ENCODE measurements at places on chromosomes 2 and 18. TPM values are rescaled to one million over a fixed set of nuclear protein-coding genes. Genes with fewer than 3 reads are reported as not detected.

Gene REG3G
- not detected for total RNA-seq

- DNase-seq = no peak
Measured at GRCh38 chr2:135096665-135097446, 44.8 kb downstream of the RAB3GAP1 start.

- DNase-seq = no peak
Measured at GRCh38 chr2:238947920-238948710, 100.2 kb downstream of the TWIST2 start.

DNA sequence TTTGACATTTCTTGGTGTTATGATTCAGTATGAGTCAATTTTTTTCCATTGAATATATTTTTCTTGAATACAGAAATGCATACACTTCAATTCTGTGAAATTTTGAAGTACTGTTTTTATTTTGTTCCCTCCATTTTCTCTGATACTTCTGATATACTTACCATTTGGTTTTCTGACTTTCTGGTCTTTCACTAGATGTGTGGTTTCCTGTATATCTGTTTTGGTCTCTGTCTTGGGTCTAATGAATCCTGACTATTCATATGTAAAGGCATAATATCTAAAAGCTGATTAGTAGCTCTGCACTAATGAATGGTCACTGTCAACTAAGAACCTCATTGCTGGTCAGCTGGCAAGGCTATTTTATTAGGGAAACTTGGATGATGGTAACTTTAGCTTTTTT is 345.6 kb downstream of the GRB14 start:
- no peak for DNase-seq

DNA sequence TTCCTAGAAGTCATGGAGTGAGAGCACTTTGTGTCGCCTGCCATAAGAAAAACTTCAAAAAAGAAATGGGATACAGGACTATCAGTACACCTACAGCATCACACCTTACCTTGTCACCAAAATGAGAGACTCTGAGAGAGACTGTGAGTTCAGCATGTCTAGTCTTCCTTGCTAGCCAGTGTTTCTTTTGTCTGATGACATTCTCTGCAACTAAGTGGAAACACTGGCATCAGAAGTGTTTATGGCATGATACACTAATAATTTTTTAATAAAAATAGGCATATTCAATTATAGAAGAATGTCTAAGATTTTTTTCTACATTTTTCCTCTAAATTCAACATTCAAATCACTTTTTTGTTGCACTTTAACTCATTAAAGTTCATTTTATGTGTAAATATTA is 9.0 kb downstream of the RBM43 start:
- DNase-seq = no peak

DNA sequence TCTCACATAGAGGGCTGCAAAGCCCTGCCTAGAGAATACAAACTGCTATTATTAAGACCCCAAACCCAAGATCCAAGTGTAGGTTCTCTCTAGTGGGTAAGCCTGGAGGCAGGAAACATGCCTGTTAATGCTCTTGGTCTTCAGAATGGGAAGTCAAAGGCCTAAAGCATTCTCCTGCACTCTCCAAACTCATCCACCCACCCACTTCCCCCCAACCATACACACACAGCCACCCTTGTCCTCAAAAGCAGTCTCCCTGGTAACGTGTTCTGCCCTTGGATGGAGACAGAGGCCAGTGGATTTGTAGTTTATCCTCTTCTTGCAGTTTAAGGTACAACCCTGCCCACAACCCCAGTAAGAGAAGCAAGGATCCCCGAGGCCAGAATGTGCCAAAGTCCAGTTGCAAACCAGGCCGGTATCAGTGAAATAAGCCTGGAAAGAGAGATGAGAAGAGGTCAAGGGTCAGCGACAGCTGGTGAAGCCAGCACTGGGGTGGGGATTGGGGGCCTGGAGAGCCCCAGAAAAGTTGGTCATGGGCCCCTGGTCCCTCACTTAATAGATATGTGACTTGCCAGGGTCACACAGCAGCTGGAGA is 23.0 kb downstream of the TMEM247 start:
- DNase-seq = no peak

- DNase-seq = no peak
Measured at GRCh38 chr2:226756131-226756530, 43.5 kb downstream of the IRS1 start.

DNA sequence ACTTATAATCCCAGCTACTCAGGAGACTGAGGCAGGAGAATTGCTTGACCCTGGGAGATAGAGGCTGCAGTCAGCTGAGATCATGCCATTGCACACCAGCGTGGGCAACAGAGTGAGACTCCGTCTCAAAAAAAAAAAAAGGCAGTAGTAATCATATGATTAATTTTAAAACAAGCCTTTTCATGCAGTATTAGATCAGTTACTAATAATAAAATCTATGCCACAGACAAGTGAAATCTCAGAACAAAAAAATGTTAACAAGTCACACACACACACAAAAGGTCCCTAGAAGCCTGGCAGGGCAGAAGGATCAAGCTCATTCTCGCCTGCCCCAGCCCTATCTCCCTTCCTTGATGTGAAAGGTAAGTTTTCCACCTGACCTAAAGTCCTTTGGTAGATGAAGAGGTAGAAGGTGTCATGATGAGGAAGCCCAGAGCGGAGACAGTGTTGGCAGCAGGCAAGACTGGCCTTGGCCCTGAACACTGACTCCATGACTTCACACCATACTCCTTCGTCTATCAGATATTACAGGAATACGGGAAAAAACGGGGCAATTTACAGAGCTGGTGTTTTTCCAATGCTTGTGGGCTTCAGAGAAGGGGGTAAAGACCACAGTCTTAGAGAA is 10.6 kb downstream of the KDSR start:
- no peak for DNase-seq

DNA sequence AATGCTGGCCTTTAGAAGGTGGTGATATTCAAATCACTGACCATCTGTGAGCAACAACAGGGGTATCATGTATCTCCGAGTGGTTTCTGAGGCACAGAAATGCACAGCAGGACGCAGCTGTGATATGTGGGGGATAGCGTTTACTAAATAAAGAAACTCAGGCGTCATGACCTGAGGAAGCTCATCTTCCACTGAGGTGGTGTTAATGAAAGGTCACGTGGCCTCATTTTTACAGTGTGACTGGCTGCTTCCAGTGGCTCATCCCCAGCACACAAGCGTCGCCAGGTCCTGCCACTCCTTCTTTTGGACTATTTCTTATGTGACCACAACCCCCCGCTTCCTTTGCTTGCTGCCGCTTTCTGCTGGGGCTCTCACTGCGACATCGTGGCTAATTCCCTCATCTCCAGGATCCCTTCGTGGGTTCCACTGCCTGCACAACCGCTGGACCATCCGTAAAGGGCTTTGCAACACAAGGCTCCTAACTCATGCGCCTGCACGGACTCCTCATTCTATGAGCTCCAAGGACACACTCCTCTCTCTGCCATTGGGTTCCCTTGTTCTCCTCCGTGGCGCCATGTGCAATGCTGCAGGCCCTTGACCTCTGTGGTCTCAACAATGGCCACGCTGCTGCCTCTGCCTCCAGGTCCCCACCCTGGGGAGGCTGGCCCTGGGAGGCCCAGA is 109.3 kb downstream of the MBP start:
- no peak for DNase-seq

Gene CIB4
- not detected for total RNA-seq

- DNase-seq = no peak
Measured at GRCh38 chr2:68414876-68415275, 49.8 kb downstream of the PLEK start.

Gene ALK
- total RNA-seq = 0.05 TPM

DNA sequence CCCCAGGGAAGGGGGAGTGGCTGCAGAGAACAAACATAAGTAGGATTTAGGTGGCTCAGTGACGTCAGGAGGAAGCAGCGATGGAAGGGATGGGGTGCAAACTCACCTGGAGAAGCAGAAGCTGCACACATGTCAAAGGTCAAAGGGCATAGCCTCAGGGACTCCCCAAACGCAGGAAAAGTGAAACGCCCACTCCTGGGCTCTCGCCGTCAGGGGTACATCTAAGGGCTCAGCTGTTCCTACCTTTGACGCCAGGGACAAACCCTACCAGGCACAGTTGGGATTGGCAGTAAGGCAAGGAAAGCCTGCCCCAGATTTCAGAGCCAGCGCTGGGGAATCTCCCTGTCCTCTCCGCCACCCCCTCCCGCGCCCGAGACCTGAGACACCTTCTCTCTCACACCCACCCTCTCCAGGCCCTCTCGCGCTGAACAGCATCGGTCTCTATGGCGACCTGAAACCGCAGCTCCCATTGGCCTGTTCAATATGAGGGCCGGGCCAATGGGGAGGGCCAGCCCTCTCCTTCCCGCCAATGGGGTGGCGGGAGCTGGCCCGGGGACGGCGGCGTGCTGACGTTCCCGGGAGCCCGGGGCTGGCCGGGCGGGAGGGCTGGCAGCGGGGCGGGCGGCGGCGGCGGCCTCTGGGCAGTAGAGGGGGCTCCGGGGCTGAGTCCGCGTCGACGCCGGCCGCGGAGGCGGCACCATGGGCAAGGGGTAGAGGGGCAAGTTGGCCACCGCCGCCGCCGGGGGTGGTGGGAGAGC is at the start of the genes CCDC148 and PKP4:
TSS of gene CCDC148 (minus strand) at position 445 of the 758 bp plus-strand sequence. CDS start at position 131, 314 bp downstream.
TSS of gene PKP4 (plus strand) at position 644 of the 758 bp plus-strand sequence. CDS start 76,233 bp downstream, outside the sequence.
- DNase-seq = peak; percentile 84

Gene RBMS1
- total RNA-seq = 52.9 TPM

Gene LRRC30
- total RNA-seq = not detected

DNA sequence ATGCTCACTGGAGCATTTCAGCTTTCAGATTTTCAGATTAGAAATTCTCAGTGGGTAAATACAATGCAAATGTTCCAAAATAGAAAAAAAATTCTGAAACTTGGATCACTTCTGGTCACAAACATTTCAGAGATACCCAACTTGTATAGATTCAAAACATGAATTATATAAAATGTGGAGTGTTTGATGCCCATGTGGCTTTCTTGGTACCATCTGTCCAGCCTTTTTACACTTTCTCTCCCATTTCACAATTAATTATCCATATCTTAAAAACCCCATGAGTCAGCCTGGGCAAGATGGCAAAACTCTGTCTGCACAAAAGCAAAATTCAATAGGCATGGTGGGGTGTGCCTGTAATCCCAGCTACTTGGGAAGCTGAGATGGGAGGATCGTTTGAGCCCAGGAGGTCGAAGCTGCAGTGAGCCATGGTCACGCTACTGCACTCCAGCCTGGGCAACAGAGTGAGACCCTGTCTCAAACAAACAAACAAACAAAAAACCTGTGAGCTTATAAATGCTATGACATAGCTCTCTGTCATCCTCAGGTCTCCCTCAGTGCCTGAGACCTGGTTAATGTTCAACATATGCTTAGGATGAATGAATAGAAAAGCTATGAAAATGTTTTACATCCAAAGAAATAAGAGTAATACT is 146.3 kb upstream of the TTC39C start:
- DNase-seq = no peak

DNA sequence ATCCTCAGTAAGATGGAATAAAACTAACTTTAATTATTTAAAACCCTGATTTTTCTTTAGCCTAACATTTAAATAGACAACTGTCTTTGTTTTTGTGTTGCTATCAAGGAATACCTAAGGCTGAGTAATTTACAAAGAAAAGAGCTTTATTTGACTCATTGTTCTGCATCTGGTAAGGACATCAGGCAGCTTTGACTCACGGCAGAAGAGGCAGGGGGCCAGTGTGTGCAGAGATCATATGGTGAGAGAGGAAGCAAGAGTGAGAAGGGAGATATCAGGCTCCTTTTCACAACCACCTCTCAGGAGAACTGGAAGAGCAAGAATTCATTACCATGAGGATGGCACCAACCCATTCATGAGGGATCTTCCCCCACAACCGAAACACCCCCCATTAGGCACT is 64.6 kb upstream of the TFPI start:
- DNase-seq = no peak

GRCh38 chr18:22171258-22172119 is 2.1 kb downstream of the GATA6 start:
- DNase-seq = no peak

- DNase-seq = no peak
Measured at GRCh38 chr18:40902436-40902835, 1052.6 kb upstream of the PIK3C3 start.

Gene PLA2R1
- not detected for total RNA-seq

DNA sequence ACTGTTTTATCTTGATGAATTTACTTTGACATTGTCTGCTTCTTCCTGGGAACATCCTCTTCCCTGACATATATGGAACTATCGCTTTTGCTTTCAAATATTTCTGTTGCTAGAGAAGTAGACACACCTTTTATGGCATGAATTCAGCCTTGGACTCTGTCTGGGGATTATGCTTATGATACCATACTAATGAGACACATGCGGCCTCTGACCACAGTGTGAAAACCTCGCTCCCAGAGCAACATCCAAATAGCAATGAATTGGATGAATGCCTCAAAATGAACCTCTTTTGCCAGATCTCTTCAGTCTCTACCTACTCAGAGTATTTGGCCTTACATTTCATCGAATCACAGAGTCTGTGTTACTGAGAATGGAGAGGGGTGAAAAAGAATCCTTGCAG is 70.9 kb downstream of the PIEZO2 start:
- no peak for DNase-seq

Gene WDR33
- total RNA-seq = 80.5 TPM

Gene SERPINB3
- not detected for total RNA-seq

DNA sequence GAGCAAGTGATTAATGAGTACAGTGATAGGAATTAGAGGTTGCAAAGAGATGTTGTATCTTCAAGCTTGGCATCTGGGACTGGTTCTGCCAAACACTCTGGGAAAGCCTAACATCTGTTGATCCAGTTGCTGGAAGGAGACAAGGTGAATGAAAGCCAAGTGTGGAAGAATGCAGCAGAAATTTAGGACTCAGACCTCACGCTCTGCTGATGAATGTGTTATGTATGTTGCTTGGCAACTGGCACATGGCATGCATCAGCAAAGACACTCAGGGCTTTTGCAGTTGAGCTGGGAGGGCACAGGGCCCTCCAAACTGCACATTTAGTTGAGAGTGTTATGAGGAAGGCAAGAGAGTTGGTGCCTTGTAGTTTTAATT is 105.5 kb downstream of the COLEC12 start:
- DNase-seq = no peak

Gene LMAN2L
- 6.3 TPM for total RNA-seq

- no peak for DNase-seq
Measured at GRCh38 chr2:217445723-217446122, 557.1 kb downstream of the TNS1 start.

Gene SKA1
- total RNA-seq = 34.6 TPM

DNA sequence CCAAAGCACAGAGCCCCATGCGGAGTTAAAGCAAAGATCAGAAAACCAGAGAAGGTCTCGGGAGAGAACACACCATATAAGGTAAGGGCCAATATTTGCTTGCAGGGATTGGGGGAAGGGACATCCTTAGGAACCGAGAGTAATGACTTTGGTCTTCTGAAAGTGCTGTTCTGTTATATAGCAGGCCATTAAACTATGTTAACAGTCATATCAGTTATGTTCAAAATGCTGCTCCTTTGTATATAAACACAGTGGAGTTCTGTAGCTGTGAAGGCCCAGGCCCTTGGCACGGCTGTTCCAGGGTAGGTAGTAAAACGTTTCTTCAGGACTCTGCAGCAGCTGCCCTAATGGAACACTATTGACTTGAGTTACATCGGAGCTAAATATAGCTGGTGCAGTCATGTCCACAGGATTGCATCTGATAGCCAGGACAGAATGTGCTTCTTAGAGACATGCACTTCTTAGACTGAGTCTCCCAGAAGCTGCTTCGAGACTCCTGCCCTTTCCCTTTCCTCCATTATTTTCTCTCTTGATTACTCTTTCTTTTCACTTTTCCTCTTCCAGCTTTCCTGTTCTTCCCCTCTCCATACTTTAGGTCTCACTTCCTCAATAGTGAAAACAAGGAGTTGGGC is 122.4 kb downstream of the SETBP1 start:
- DNase-seq = no peak
